ENCODE measurements at places on chromosomes 5 and 9.
A peak's percentile ranks its signal among the peaks of the same experiment; 100 is the strongest.

DNA sequence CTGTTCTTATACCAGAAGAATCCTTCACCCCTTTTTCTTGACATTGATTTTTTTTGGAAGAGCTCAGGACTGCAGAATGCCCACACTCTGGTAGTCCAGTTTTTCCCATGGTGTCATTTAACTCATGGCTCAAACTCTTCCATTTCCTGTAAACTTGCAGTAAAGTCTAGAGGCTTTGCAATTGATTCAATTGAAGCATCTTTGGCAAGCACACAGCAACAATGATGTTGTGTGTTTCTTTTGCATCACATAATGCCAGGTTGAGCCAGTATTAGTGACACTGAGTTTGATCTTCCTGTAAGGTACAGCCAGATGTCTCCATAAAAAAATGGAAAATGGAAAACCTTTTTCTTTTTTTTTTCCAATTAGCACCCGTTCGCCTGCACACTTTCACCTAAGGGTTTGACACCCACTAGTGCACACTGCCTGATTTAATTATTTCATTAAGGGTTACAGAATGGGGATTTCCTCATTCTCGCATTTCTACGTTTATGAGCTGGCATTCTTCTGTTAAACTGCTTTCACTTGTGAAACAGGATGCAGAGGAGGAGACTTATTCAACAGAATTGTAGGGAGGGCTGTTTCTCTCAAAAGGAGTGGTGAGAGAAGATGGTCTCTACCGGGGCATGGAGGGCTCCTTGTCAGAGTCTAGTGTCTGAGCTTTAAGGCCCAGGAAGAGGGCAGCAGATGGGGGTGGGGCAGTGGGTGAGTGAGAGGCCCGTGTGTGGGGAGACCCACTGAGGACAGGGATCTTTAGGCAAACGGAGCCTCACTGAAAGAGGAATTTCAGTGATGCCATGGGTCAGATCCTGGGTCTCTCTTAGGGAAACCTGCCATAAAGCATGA, 2.2 kb upstream of the S1PR3 start:
- H3K4me3 ChIP-seq = peak overlapping the region; percentile 38
- H3K4me1 ChIP-seq = peaks cover 29% of the 10 kb centered on the region
- H3K27me3 ChIP-seq = peaks cover 75% of the 10 kb centered on the region
- DNase-seq = peak; percentile 40

DNA sequence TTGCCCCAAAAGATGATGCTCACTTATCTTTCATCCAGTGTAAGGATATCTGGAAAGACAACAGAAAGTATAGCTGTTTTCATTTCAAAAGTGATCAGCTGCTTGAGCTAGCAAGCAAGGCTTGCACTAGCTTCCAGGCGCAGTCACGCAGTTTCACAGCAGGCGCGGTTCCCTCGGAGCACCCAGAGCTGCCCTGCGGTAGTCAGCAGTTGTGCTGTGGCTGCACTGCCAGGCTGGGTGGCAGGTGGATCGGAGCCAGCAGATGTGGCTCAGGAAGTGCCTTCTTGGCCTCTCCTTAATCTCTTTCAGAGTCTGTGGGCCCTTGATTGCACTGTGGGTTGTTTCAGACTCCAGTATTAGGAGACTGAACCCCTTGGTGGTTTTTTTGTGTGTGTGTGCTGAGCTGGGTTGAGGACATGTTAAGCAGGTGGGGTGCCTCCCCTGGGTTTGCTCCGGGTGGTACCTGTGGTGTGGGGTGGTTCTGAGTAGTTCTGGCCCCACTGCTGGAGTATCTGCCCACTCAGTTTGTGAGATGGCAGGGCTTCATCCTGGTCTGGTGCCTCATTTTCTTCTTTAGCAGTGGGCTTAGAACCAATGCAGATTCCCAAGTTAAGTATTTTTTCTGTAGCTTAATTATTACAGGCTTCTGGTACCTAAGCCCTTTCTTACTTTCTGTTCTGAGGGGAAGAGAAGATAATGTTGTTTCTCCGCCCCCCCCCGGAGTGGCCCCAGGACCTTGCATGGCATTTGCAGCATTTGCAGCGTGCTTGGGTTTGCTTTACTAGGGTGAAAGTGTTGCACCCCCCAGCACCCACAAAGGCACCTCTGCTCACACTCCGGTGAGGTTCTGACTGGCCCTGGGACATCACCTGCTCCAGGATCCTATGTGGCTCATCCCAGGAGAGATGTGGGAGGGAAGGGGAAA, 16.4 kb downstream of the TENT4A start:
- H3K27me3 ChIP-seq = no peaks in the 10 kb centered on the region
- H3K27ac ChIP-seq = peak overlapping the region; percentile 81
- no peak for DNase-seq
- peaks cover 70% of the 10 kb centered on the region for H3K36me3 ChIP-seq
- H3K4me1 ChIP-seq = peaks cover 92% of the 10 kb centered on the region
- H3K4me3 ChIP-seq = peak overlapping the region; percentile 34

- no peak overlapping the region for H3K4me3 ChIP-seq
- DNase-seq = no peak
- peaks cover 7% of the 10 kb centered on the region for H3K4me1 ChIP-seq
- H3K36me3 ChIP-seq = no peaks in the 10 kb centered on the region
- H3K27ac ChIP-seq = no peak overlapping the region
- peaks cover 25% of the 10 kb centered on the region for H3K27me3 ChIP-seq
Measured at GRCh38 chr5:112329419-112330090, 89.5 kb downstream of the EPB41L4A start.

DNA sequence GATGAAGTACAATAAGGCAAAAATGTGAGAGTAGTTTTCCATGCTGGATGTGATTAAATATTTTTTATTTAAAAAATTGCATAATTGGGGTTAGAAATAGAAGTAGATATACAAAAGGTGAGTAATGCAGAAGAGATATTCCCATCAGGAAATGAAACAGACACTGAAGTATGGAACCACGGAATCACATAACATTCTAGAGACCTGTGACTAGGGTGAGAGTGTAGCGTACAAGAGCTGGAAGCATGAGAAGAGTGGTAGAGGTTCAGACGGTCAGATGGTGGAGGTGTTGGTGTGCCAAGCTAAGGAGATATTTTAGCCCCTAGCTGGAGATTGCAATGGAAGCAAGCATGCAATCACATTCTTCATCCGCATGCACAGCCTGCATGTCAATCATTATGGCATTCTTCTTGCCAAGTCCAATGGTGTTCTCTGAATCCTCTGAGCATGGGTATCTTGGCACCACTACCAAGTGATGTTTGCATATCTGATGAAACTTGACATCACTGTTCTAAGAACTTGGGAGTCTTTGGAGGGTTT, 587.8 kb downstream of the PSAT1 start:
- H3K4me1 ChIP-seq = no peaks in the 10 kb centered on the region
- no peaks in the 10 kb centered on the region for H3K27me3 ChIP-seq
- H3K27ac ChIP-seq = no peak overlapping the region
- no peak overlapping the region for H3K4me3 ChIP-seq

Measured in activated T-cell treated with anti-CD3 and anti-CD28 coated beads, Interleukin-2, amount 50 U/mL, for 24 hours (primary cell).